Osteocyte (in vitro differentiated cells): ENCODE measurements at places on chromosomes 13 and 19. TPM values are rescaled to one million over a fixed set of nuclear protein-coding genes. Genes with fewer than 3 reads are reported as not detected.

The ZNF155 gene
- 8.1 and 8.9 TPM in 2 replicates for total RNA-seq

The PGLYRP1 gene
- total RNA-seq, result not detected in 2 replicates

The SIGLEC12 gene
- not detected in 2 replicates for total RNA-seq

The KLK14 gene
- total RNA-seq, result not detected in 2 replicates

The IL17D gene
- 8.6 and 10.7 TPM in 2 replicates for total RNA-seq
